Karpas-422 (cell line): ENCODE measurements at places on chromosomes 16 and 17.

GRCh38 chr17:7108560-7108925, 6.1 kb downstream of the ASGR2 start:
- DNase-seq = no peak

DNA sequence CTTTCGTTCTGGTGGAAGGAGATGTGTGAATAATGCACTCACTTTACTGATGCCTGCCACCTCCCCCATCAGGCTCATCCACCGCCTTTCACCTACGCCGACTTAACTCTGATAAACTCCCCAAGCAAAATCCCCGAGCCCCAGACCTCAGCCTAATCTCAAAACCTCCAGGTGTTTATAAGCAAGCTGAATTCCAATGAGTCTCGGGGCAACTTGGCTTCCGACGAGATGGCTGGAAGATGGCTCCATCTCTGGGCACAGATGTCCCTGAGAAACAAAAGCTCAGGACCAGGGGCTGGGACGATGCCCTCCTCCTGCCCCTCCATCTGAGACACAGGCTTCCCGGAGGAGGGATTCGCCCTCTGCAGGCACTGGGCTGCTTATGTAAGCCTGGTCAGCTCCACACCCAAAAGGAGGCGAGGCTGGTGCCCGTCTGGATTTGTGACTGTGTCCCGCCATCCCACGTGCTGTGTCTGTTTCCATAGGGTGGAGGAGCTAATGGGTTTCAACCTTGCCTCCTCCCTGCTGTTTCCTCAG, 386.4 kb upstream of the TNRC6C start:
- DNase-seq = no peak

- no peak for DNase-seq
Observed at GRCh38 chr17:59107306-59107670, 608 bp upstream of the TRIM37 start.

DNA sequence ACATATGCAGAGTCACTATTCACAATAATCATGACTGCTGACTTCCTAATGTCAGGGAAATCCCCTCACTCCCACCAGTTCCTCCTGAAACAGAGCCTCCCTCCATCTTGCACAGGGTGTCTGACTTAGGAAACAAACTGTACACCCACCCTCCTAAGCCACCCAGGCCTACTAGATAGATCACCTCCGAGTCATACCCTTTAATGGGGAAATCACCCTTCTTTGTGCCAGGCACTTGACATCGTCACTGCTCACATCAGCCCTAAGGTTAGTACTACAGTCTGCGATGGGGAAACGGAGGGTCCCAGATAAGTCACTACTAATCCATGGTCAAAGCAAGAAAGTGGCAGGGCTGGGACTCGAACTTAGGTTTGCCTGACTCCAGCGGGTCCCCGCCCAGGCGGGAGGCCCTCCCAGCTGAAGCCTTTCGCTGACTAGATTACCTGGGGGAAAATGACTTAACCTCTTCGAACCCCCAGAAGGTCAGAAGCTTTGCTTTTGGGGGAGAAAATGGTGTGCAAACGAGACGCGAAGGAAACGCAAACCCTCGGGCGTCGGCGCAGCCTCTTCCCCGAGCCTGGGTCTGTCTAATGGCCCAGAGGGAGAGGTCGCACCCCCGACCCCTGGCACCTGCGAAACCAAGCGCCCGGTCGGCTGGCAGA, 3.4 kb upstream of the MLLT6 start:
- peak; percentile 79 for DNase-seq
